ENCODE measurements at places on chromosomes 5 and 9. TPM values are rescaled to one million over a fixed set of nuclear protein-coding genes. Genes with fewer than 3 reads are reported as not detected.

CD14 gene
- total RNA-seq, result 0.97 TPM

SELENOP gene
- total RNA-seq, result 15.5 TPM

FST gene
- 52.5 TPM for total RNA-seq

CYLC2 gene
- total RNA-seq, result not detected

PCDHB16 gene
- under 0.01 TPM for total RNA-seq

PCDHGA3 gene
- total RNA-seq, result 3.2 TPM

MYMK gene
- total RNA-seq, result not detected

ASTN2 gene
- total RNA-seq, result 5.6 TPM

RANBP3L gene
- 1.3 TPM for total RNA-seq

- no peak for DNase-seq
Observed at GRCh38 chr5:169460123-169460522, 123.5 kb upstream of the SPDL1 start.

DNA sequence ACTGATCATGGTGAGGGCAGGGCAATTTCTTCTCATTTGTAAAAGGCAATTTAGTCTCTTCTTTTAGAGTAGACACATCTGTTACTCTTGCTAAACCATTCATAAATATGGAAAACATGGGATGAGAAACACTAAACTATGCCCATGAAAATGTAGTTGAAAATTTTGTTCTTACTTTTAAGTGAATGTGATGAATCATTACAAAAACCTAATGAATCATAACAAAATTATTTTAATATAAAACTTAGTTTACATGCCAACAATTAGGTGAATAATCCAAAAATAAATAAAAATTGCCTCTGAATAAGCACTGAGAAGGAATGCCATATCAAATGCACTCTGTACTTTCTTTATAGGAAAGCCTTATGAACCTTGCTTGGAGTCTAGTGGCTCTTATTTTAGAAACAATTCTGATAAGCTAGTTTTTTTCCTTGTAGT is 297.7 kb upstream of the EFNA5 start:
- DNase-seq, result no peak

DNA sequence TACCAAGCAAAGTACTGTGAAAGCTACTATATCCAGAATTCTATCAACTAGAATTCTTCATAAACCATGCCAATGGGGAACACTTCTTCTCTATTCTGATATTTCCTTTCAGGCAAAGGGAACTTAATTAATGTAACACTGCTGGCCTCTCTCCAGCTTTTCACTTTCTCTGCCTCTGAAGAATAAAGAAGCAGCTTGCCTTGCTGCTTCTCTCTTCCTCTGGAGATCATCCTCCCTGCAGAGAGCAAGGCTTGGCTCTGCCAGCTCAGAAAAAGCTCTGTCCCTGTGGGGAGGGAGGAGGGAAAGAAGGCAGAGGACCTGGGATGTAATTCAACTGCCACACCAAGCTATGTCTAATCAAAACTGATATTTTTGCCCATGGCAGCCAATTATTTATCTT is 6.5 kb downstream of the CTNND2 start:
- DNase-seq, result no peak

GRCh38 chr5:6820851-6821479 is 107.7 kb downstream of the TENT4A start:
- DNase-seq, result peak; percentile 6

- DNase-seq, result no peak
Observed at GRCh38 chr9:120351106-120351505, 228.9 kb downstream of the CDK5RAP2 start.

DNA sequence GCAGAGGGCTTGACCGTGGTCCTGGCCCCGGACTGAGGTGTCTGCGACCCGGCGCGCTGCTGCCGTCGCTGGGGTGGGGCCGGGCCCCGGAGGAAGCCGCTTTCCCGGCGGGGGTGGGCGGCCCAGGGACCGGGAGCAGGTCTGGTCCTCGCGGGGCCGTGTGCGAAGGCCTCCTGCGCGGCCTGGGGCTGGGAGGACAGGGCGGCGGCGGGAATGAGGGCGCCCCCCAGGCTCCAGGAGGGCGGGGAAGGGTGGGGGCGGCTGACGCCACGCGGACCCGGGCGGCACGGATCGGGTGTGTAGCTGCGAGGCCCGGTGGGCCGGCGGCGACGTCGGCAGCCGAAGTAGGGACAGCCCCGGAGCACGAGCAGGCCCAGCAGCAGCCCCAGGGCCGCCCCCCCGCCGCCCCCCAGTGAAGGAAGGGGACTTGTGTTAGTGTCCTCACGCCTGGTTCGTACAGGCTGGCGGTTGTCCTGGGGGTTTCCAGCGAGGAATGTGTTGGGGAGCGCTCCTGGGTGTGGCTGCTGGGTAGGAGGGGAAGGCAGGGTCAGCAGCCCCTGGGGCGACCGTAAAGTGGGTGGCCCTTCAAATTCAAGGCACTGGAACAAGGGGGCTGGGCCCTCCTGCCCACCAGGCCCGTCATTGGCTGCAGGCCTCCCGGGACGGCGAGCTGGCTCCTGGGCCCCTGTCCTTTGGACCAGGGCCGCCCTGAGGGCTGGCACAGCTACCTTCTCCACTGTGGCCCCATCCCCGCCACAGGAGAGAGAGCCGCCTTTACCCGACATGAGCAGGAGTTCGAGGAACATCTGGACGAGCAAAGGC is 597 bp upstream of the TMEM250 start:
- DNase-seq, result peak; percentile 32

DNA sequence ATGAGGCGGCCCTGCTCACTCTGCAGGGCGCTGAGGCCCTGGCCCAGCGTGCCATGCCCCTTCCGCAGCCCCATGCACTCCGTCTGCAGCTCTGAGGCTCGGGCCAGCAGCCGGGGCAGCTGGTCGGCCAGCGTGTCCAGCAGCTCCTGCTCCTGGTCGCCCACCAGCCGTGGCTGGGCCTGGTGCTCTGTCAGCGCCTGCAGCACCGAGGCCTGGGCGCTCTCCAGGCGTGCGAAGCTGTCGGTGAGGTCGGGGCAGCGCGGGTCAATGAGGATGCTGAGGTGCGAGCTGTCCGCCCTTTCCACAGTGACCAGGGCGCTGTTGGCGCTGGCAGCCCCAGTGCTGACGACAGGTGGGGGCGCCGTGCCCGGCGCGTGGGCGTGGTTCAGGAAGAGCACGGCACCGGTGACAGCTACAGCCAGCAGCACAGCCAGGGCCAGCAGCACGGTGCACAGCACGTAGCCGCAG is 9.4 kb downstream of the FIBCD1 start:
- DNase-seq, result no peak

DNA sequence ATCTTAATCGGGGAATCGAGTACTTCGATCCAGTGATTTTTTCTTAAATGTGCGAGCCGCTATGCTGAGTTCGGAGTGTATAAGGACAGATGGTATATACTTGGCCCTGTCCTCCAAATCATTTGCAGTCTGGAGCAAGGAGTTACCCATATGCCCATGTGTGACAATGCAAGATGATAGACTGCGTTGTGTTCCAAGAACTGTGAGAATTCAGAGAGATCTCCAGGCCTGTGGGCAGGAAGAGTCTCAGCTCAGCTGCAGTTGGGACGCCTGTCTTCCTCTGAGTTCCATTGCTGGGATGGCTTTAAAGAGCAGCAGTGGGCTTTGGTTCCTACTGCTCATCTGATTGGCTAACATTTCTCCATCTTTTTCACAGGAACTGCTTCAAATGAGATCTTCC is 106.6 kb downstream of the ADAMTS16 start:
- no peak for DNase-seq

DNA sequence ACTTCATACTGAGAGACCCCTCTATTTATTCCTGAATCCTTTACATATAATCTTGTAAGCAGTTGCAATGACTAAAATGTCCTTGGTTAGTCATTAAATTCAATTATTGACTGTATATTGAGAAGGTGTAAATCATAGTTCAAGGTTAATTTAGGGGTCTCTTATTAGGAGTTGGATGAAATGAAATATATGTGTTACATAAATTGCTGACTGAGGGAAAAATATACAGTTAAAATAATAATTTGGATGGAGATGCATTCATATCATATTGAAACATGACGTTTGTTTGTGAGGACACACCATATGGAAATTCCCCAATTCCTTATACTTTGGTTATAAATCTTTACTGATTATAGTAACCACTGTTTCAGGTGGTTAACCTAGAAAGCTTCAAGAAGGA is 430.6 kb downstream of the PDE4D start:
- no peak for DNase-seq

- no peak for DNase-seq
Observed at GRCh38 chr9:94638335-94639060, 820 bp downstream of the FBP1 start.

DNA sequence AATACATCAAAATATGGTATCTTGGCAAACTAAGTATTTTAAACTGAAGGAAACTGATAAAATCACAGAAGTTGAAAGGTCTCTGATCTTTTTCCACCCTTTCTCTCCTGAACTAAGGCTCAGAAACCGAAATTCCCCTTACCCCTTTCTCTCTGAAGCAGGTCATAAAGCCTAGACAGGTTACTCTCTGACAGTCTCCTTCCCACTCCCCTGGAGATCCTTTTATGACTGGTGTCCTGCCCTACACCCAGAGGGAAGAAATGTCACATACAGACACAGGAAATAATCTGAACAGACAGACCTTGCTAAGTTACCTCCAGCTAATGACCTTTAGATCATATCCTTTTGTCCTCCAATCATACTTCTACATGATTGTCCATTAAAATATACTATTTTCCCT is 127.4 kb downstream of the HCN1 start:
- DNase-seq, result no peak

GRCh38 chr5:102536323-102536928 is 37.6 kb upstream of the SLCO6A1 start:
- peak; percentile 25 for DNase-seq

- no peak for DNase-seq
Observed at GRCh38 chr5:174119468-174119881, 74.0 kb downstream of the NSG2 start.

GRCh38 chr9:130770679-130771442 is 64.2 kb upstream of the ABL1 start:
- DNase-seq, result peak; percentile 81

DNA sequence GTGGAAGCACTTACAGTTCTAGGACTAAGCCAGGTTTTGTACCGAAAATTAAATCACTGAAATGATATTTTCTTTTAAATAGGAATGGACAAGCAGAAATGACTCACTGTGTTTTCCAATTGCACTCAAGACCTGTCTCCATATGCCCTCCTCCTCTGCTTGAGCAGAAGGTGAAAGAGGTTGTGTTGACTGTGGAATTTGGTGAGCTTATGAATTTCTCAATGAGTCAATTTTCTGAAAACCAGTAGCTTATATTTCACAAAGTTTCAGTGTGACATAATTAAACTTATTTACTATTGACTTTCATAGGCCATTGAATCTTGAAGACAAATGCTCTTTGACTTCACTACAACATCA is 249.9 kb downstream of the NPR3 start:
- DNase-seq, result peak; percentile 0

- no peak for DNase-seq
Observed at GRCh38 chr9:136835932-136836904, 6.1 kb upstream of the AJM1 start.

- peak; percentile 42 for DNase-seq
Observed at GRCh38 chr5:134561871-134562296, 36.4 kb downstream of the JADE2 start.

- DNase-seq, result peak; percentile 46
Observed at GRCh38 chr5:74639807-74640449, 600 bp downstream of the ENC1 start.

DNA sequence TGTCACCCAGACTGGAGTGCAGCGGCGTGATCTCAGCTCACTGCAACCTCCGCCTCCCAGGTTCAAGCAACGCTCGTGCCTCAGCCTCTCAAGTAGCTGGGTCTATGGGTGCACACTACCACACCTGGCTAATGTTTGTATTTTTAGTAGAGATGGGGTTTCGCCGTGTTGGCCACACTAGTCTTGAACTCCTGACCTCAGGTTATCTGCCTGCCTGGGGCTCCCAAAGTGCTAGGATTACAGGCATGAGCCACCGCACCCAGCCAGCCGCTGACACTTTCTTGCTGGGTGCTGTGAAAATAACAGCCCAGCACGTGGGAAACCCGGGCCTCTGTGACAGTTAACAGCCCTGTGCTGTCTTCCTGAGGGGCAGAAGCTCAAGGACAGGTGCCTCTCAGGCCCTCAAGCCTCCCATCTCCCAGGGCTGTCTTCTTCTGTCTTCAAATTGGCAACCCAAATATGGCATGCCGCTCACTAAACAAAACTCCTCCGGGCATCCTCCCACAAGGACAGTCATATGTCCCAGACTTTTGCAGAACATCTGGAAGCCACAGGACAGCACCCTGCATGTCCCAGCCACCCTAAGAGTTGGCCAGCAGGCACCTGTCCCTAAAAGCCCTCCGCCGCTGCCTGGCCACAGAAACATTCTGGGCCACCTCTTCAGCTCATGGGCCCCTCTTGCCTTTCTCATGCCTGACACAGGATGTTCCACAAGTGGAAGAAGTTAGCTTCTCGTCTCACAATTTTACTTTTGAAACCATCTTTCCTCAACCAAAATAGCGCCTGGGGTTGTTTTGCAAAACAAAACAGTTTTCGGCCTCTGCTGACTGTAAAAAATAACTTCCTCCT is 233.6 kb downstream of the SYK start:
- DNase-seq, result no peak
